ENCODE measurements at places on chromosomes 4 and X.

GRCh38 chr4:98864560-98864959 lies 64.4 kb downstream of the EIF4E start:
- DNase-seq: no peak

- no peak for DNase-seq
These were observed 288.2 kb downstream of the IL1RAPL2 start for GRCh38 chrX:104854188-104854587.

DNA sequence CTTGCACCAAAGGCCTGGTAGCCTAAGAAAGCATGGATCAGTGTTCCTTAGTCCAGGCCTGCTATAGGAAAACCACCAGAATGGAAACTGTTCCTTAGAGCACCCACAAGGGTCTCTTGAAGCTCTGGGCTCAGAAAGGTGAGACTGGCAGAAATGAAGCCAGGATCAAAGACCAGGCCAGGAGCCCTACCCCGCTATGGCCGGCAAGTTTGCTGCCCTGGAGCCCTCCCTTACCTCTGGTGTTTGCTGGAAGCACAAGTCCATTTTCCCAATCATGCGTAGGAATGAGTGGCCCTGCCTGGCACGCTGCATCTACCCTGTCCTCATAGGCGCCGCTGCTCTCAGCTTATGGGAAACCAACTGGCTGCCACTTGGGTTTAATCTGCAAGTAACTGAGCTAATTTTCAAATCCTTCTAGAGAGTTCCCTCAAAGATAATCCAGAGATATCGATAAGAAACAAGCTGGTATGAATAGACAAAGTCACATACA lies 37.4 kb downstream of the BCOR start:
- DNase-seq: no peak

DNA sequence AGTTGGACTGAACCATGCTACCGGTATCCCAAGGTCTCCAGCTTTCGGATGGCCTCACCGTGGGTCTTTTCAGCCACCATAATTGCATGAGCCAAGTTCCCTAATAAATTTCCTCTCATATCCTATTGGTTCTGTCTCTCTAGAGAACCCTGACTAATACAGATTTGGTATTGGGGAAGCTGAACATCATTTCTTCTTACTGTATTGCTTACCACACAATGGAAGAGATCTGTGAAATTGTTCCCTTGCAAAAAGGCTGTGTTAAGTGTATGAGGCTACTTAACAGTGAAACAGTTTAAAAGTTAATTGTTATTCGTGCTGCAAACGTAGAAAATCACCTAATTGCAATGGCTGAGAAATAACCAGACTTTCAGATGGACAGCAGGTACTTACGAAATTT lies 34.0 kb downstream of the PLAC8 start:
- DNase-seq: no peak

DNA sequence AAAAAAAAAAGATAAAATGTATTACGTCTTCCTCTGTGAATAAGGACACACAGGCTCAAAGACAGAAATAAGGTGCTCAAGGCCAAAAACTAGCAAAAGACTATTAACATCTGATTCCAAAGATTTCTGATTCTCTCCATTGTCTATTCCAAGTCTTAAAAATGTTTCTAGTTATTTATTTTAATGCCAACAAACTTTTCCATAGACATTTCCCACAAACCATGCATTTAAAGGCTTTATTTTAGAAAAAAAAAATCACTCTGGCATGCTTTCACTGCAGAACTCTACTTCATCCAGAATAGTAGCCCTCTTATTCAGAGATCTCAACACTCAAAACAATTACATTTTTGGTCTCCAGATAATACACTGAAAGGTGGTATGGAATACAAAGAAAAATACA lies 545.0 kb upstream of the TENM3 start:
- no peak for DNase-seq

- no peak for DNase-seq
These were observed 80.1 kb downstream of the RAP1GDS1 start for GRCh38 chr4:98341309-98341708.

DNA sequence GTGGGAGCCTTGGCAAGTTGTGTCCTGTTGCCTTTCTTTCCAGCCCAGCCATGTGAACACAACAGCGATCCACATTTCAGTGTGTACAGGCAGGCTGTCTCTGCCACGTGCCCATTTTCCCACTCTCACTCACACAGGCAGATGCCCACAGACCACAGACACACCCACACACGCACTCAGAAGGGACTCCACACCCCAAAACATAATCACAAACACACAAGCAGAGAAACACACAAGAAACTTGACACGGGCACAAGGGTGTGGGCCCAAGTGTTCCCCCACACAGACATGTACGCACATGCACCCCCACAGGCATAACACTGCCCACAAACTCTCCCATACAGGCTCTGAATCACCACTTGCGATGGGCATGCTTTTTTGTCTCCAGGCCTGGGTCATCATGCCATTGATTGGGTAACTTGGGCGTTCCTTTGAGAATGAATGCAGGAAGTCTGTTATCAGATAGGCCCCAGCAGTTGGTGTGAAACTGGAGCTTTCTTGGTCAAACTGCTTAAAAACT lies 84.3 kb downstream of the NBDY start:
- peak; percentile 59 for DNase-seq

- no peak for DNase-seq
These were observed 7.5 kb downstream of the RASL11B start for GRCh38 chr4:52869656-52870055.

DNA sequence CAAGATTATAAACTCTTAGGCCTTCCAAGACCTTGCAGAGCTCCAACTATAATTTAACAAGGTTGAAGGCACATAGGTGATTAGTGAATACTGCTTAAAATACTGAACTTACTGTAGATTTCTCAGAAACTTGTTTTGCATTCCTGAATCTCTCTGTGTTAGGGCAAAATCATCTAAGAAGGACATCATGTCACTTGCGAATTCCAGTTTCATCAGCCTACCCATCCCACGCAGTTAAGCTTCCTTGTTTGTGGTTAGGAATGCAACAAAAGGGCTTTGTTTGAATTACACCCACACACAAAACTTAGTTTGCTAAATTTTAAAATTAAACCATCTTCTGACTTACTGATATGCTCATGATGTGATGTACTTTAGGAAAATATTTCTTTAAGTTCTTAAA lies 174.0 kb downstream of the SOWAHB start:
- DNase-seq: no peak

DNA sequence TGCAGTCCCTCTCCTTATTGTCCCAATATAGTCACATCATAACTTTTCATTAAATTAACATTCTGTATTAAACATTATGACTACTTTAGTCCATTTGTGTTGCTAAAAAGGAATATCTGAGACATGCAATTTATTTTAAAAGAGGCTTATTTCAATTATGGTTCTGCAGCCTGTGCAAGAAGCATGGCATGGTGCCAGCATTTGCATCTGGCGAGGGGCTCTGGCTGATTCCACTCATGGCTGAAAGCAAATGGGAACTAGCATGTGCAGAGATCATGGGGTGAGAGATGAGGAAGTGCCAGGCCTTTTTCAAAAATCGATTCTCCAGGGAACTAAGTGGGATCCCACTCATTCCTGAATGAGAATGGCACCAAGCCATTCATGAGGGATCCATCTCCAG lies 476.3 kb upstream of the RPS6KA3 start:
- DNase-seq: no peak

DNA sequence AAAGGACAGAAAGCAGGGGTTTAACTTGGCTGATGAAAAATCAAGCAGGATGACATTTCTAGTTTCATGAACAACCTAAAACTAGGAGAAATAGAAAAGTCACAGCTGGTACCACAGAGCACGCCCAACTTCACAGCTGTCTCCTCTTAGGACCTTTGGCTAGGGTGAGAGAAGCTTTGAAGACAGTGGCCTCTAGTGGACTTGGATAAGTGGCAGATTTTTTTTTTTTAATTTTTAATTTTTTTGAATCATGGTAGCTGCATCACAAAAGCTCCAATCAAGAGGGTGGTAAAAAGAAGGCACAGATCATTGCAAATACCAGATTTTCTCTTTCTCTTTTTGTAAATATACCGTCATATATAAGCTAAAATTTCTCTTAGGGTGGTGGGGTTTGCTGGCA lies 20.2 kb upstream of the MAP3K15 start:
- DNase-seq: no peak

DNA sequence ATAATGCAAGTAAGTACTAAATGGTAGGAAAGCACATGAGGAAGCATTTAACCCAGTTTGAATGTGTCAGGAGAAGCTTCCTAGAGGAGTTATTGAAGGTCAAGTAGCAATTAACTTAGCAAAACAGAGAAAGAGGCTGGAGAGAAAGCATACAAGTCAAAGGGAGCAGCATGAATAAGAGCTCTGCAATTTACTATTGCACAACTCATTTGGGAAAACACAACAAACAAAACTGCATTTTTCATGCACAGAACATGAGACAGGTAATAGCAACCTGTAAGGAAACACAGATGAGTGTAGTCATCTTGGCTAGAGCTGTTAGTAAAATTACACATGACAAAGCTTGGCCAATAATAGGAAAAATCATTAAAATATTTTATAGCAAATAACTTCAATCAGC lies 538.1 kb downstream of the PPP4R3C start:
- no peak for DNase-seq

GRCh38 chrX:46912098-46912602 lies at the start of gene JADE3:
Gene JADE3 (plus strand): TSS chrX:46912421. CDS start chrX:46984895, 72,474 bp downstream.
- DNase-seq: peak; percentile 54

DNA sequence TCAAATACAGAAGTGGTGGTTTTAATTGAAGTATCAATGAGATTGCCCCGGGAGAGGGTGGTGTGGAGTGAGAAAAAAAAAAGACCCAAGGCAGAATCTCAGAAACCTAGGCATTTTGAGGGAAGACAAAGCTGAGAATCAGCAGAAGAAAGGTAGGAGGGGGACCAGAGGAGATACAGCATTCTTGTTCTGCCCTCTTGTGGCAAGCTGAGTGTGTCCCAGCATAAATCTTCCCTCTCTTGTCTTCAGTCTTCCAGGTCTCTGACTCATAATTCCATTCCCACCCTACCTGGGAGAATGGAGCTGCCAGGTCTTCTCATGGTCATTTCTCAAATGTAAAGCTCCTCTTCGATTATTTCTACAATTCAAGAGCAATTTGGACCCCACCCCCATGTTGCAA lies 32.7 kb upstream of the MAGED1 start:
- DNase-seq: no peak

DNA sequence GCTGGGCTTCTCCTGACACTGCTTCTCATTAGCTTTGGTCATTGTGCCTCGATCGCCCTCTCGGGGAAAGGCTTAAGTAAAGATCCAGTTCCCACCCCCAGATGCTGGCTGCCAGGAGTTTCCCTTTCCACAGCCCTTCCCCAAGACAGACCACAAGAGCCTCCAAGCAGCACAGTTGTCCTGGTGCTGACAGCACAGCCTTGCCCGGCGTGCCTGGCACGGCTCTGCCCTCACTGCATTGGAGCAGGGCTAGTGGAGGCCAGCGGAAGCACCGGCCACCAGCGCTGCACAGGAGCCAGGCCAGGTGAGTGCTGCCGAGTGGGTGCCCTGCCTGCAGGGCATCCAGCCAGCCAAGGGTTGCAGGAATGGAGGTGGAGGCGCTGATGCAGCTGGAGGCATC lies 9.7 kb upstream of the MSANTD1 start:
- no peak for DNase-seq

- no peak for DNase-seq
These were observed 171.5 kb upstream of the VEGFC start for GRCh38 chr4:176964116-176964691.

- DNase-seq: no peak
These were observed 114.5 kb upstream of the GUCY1A1 start for GRCh38 chr4:155552180-155552579.

DNA sequence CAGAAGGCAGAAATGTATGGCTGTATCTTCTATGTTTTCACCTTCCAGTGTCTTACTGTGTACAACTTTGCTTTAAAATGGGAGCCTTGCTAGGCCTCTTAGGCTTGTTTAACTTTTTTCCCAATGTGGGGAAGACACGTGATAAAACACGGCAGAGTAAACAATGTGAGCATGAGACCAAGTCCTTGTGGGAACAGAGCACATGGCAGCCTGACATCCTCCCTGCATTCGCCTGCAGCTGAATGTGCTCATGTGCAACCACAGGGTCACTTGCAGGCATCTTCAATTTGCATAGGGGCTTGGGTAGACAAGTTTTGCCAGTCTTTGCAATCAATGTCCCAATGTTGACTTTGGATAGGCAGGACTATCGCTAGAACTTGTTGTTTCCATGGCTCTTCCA lies 91.8 kb downstream of the CCNG2 start:
- no peak for DNase-seq

DNA sequence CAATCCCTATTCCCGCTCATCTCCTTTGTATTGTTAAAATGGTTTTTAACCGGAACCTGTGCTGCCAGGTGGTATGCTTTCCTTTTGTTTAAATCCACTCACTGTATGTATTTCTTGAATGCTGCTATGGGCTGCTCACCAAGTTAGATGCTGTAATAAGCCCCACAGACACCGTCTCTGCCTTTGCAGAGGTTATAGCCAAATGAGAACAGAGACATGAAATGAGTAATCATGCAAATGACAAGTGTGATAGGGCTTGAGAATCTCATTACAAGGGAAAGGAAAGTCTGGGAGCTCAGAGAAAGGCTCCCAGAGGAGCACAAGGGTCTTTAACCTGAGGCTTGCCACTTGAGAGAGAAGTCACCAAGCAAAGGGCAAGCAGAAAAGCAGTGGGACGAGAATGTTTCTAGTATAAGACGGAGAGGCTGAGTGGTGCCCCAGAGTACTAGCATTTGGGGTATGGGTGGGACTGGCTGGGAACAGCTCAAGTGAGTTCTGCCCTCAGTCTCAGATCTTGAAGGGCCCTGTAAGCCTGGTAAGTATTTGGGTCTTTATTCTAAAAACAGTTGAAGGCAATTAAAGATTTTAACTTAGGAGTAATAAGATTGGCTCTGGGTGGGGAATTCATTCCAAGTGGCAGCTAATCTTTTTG lies 110.8 kb upstream of the H2AZ1 start:
- DNase-seq: no peak
